ENCODE measurements at places on chromosomes 5 and 9.

DNA sequence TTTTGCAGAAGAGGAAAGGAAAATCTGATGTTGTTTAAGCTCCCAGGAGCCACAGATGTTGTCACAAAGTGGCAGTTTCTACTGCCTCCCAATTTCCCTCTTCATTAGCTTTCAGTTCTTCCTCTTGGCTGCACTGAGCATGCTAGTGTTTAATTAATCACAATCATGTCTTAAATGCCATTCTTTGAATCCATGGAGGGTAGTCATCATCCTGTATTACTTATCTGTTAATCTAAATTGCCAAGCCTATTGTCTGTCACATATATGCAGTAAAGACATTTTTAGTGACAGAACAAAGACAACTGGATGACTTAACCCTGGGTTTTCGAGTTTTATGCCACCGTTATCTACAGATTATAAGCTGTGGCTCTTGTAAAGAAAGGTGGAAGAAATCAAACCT, 14.7 kb downstream of the KLHL9 start:
- DNase-seq, result no peak

- no peak for DNase-seq
Observed at GRCh38 chr9:74800226-74800625, 87.5 kb downstream of the TRPM6 start.

DNA sequence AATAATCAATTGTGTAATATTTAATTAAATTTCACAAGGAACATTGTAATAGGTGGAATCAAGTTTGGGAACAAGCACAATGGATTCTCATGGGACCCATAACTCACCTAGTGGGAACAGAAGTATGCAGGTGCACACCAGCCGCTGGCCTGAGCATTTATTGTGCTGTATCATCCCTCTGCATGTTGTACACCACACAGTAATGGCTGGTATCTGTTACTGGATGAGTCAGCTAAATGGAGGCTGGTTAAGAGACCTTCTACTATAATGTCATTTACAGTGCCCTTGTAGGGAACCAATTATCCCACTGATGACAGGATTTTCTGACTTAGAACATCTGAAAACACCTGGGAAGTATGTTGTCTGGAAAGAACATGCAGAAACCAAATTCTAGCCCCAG, 3.2 kb upstream of the MAP3K1 start:
- no peak for DNase-seq

DNA sequence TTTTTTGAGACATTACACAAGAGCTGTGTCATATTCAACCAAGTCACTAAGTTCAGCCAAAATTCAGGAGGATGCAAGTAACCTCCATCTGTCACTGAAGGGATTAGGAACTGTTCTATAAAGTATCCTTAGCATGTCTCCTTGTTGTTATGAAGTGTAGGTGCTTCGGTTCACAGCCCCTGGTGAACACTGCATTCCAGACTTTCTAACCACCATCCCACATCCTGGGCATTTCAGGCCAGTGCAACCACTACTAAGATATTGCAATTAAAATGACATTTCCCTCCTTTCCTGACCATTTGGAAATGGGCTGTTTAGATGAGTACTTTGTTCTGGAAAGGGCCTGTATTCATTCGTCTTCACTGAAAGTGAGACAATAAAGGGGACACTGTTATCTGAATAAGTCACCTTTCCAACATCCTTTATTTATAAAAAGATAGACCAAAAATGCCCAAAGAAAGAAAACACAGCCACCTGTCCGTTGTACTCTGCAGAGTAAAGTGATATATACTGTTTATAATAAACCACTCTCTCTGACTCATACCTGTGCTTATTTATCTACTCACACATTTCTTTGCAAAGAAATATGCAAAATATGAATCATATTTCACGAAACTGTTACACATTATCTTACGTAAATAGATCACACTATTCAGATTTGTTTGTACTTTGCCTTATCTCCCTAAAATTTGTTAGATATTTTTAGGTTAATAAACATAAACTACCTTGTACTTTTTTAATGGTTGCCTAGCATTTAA, 861.9 kb downstream of the CDH18 start:
- DNase-seq, result no peak

- no peak for DNase-seq
Observed at GRCh38 chr9:86626802-86627201, 272.6 kb upstream of the TUT7 start.

DNA sequence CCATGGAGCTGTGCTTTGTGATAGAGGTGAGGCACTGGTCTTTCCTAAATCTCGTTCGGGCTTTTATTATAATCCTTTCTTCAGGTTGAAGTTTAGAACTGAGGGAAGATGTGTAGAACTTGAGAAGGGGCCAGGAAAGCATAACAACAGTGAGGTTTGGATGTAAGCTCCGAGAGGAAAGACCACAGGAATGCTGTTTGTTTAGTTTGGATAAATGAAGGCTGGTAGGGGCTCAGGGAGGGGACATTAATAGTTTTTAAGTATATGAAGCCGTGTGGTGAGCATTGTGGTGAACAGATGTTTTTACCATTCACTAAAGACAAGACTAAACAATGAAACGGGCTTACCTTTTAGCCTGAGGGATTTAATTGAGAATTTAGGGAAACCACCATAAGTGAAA, 130.8 kb downstream of the ARHGAP26 start:
- DNase-seq, result no peak

- no peak for DNase-seq
Observed at GRCh38 chr5:9922719-9923118, 292.6 kb upstream of the TAS2R1 start.

- no peak for DNase-seq
Observed at GRCh38 chr5:10106806-10107205, 142.9 kb downstream of the ATPSCKMT start.

DNA sequence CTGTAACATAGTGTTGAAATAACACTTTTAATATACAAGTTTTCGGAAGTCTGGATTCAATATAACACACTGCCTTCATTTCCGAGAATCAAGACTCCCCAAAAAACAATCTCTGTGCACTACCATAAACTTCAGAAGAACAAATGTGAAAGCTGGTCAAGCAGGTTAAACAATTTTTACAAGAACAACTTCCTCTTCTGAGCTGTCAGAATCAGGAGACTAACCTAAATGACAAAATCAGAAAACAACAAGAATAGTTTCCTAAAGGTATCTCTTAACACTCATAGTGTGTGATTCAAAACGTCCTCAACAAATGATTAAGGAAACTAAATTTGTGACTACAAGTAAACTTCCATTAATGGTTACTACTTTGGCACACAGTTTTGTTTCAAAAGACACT, 11.6 kb downstream of the C9orf72 start:
- DNase-seq, result no peak

- DNase-seq, result no peak
Observed at GRCh38 chr9:16775330-16775729, 95.1 kb downstream of the BNC2 start.

DNA sequence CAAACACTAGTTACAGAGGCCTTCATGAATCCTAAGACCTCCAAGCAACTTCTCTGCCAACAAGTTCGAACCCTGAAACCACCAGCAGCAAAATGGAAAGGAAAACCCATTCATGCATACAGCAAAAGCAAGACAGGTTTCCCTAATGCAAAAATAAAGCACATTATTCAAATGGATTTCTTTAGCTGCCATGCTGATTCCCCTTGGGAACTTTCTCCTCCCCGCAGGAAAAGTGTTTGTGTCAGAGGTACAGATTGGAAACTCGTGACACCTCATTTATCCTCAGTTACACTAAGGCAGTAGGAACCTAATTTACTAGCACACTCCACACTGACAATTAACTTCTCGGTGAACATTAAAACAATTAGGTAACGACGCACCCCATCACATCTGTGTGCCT, 63.4 kb downstream of the TLE1 start:
- no peak for DNase-seq

DNA sequence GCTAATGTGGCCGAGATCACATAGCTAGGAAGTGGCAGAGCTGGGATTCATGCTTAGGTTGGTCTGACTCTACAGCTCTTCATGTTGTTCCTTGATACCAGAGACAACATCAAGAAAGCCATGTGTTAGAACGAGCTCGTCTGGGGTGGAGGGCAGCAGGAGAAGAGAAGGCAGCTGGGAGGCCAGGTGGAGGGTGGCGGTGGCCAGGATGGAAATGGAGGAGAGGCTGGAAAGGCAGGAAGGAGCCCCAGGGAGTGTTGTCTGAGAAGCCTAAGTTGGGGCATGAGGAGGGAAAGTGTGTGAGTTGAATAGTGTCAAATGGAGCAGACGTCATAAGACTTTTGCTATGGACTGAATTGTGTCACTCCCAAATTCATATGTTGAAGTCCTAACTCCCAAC, 315.3 kb downstream of the GADD45G start:
- DNase-seq, result no peak

DNA sequence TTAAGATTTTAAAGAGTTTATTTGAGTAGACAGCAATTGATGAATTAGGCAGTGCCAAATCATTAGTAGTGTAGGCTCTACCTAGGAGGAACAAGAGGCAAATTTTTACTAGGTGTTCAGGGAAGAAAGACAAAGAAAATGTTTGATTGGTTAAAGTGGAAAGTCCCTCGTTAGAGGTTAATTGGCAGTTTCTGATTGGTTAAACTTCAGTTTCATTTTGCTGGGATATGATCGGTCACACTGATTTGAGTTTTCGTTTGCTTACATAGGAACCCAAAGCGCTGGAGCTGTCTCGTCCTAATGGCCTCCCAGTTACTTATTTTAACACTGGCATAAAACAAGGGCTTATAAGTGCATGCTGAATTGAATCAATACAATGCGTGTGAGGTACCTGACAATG, 15.1 kb downstream of the DMAC1 start:
- no peak for DNase-seq
